ENCODE measurements at places on chromosomes 16 and 17.

DNA sequence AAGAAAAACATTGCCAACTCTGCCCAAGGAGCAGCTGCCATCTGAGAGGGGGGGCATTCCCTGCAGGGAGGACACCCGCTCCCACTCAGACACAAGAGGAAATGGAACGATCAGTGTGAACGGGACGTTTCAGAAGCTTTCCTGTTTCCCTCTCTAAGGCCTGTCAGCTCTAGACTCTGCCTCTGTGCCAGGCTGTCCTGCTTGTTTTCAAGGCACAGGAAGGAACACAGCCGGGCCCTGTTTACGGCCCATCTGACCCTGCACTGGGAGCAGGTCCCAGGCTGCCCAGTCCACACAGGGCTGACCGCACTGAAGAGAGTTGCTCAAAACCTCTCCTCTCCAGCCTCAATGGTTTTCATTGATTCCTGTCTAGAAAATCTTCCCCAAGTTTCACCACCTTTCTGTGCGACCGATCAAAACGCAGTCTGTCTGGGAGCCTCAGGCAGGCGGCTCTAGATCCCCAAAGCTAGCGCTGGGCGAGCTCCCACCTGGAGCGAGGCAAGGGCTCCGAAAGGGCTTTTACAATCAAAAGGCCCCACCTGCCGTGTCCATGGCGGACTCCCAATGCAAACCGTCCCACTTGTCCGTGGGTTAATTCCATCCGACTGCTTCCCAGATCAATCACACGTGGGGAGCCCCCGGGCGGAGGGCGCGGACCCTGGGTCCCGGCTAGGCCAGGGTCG, 1.5 kb downstream of the PIEZO1 start:
- DNase-seq = no peak

GRCh38 chr17:68705714-68706076, 104.5 kb upstream of the FAM20A start:
- no peak for DNase-seq

DNA sequence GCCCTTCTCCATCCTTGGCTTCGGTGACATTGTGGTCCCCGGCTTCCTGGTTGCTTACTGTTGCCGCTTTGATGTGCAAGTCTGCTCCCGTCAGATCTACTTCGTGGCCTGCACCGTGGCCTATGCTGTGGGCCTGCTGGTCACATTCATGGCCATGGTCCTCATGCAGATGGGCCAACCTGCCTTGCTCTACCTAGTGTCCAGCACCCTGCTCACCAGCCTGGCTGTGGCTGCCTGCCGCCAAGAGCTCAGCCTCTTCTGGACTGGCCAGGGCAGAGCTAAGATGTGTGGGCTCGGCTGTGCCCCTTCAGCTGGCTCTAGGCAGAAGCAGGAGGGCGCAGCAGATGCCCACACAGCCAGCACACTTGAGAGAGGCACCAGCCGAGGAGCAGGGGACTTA, 1.5 kb downstream of the SPPL2C start:
- DNase-seq = no peak

GRCh38 chr17:69858460-69858859, 216.6 kb upstream of the KCNJ16 start:
- DNase-seq = no peak

DNA sequence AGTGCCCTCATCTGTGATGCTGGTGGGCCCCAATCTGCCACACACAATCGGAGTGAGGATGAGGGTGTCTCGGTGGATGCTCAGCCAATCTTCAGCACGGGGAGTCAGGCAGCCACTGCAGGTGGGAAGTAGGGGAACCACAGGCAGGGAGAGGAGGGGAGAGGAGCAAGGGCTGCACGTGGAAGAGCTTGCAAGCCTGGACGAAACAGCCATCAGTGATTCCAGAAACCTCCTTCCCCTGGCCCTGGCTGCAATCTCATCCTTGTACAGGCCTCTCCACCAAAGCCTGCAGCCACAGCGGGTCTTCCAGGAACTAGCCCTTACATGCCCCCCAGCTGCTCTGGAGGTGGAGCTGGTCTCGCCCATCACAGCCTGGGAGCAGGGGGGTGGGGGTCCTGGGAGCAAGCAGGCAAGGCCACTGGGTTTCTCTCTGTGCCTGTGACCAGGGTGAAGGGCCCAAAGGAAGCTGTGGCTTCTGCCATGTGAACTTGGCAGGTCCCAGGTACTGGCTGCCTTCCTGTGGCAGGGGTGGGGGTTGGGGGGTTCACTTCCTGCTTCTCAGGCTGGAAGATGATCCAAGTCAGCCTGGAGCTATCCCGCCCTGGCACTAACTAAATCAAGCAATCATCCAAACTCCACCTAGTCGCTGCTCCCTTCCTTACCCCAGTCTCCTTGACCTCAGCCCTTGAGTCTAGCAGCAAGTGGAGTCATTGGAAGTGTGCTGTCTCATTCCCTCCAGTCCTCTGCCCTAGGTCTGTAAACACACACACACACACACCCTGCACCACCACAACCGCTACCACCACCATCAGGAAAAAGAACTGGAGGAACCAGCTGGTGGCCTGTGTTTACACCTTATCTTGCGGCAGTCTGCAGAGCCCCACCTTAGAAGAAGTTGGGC, 29.4 kb upstream of the MLKL start:
- no peak for DNase-seq

DNA sequence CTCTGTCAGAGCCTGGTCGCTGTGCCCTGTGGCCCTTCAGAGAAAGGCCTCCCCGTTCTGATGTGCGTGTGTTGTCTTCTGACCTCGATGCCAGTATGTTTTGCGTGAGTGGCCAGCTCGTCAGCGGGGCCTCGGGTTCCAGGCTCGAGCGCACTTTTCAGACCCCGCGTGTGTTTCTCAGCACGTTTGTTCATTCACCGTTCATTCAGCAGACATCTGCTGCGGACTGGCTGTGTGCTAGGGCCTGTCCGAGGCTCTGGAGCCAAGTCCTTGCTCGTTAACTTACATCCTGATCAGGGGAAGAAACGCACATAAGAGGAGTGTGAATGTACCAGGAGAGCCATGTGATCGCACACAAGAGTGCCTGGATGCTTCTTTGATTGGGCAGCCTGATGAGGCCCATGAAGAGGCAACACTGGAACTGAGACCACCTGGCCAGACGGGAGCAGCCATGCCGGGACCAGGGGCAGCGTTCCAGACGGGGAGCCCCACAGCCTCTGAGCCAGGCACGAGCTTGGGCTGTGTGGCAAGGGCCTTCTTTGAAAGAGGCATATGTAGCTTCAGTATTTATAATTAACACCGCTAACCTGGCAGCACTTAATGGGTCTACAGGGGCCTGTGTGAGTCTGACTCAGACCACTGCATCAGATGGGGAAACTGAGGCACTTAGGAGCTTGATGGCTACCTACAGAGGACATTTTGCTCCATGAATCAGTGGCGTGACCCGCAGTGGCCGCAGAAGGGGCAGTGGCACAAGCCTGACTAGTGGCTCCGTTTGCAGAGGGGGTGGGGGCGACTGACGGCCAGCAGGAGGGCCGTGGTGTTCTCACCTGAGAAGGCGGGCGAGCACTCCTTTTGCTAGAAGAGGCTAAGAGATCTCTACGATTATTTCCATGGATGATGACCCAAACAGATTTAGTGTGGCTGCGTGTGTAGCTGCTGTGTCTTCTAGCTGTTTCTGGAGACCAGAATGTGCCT, 187.9 kb upstream of the CHMP6 start:
- DNase-seq = no peak

- no peak for DNase-seq
These were observed 1.8 kb downstream of the ODF4 start for GRCh38 chr17:8341456-8341855.

- no peak for DNase-seq
These were observed 13.9 kb downstream of the DNAAF1 start for GRCh38 chr16:84159007-84159406.

- no peak for DNase-seq
These were observed 13.7 kb downstream of the MINK1 start for GRCh38 chr17:4846635-4847390.

DNA sequence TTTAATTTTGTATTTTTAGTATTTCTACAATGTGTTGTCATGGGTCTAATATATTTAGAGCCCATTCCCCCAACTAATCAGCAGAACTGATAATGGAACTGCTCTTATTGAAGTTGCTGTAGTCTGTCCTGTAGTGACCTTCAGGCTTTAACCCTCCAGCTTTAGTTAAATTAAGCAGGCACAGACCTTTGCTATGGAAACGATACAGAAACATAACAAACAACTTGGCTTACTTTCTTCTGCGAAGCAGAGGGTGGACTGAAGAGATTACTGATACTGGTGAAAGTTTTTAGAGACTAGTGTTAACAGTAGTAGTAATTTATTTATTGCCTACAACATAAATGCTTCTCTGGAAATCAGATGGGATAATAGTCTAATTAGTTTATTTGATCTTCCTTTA, 61.4 kb downstream of the NFATC3 start:
- DNase-seq = no peak

- DNase-seq = no peak
These were observed 7.0 kb downstream of the EFTUD2 start for GRCh38 chr17:44892250-44892649.

- DNase-seq = peak; percentile 85
These were observed 1.1 kb downstream of the ANKRD11 start for GRCh38 chr16:89489040-89489897.

GRCh38 chr16:2898831-2899563, 12.7 kb upstream of the FLYWCH1 start:
- no peak for DNase-seq

DNA sequence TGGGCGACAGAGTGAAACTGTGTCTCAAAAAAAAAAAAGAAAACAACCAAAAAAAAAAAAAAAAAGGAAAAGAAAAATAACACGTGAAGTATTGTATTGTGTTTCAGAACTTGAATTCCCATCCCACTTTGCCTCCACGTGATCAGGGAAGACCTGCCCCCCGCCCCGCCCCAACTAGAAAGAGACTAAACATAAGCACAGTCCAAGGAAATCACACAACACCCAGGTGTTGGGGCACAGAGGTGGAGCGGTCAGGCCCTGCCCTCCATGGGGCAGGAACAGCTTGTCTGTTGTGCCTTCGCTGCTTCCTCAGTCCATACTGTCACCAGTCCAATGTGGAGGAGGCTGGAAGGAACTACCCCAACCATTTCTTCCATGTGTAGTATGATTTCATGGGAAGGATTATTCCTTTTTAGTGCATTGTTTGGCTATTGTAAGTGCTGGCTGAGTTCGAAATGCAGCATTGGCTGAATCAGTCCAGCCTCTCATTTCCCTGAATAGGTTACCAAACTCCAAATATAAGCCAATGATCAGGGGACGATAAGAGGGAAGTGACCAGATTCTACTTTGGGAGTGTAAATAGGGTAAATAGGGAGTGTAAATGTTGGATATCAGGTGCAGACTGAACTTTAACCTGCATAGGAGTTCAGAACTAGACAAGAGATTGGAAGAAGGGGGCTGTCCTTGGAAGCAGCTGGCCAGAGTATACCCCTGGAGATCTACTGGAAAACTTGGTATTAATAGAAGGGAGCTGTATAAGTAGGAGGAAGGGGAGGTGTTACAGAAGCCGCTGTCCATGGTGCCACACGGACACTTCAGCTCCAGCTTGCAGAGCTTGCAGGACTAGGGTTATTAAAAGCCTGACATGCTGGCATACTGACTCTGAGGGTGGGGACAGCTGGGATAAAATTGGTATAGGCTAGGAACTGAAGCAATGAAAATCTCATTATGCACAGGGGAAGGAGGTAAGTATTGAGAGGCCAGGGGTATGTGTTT, 50.7 kb downstream of the TANGO6 start:
- DNase-seq = no peak

DNA sequence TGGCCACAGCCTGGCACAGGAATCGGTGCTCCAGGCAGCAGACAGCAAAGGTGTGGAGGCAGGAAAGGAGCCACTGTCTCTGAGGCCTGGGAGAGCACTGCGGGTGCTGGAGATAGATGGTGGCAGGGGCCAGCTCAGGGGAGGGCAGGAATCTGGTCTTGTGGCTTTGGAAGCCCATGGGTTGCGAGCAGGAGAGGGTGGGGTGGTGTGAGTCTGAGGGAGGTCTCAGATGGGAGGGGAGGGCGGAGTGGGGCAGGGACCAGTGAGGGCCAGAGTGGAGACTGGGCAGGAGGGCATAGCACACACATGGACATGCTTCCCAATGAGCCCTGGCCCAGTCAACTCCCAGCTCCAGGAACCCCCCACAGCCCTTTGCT, 70.1 kb downstream of the SREBF1 start:
- no peak for DNase-seq

DNA sequence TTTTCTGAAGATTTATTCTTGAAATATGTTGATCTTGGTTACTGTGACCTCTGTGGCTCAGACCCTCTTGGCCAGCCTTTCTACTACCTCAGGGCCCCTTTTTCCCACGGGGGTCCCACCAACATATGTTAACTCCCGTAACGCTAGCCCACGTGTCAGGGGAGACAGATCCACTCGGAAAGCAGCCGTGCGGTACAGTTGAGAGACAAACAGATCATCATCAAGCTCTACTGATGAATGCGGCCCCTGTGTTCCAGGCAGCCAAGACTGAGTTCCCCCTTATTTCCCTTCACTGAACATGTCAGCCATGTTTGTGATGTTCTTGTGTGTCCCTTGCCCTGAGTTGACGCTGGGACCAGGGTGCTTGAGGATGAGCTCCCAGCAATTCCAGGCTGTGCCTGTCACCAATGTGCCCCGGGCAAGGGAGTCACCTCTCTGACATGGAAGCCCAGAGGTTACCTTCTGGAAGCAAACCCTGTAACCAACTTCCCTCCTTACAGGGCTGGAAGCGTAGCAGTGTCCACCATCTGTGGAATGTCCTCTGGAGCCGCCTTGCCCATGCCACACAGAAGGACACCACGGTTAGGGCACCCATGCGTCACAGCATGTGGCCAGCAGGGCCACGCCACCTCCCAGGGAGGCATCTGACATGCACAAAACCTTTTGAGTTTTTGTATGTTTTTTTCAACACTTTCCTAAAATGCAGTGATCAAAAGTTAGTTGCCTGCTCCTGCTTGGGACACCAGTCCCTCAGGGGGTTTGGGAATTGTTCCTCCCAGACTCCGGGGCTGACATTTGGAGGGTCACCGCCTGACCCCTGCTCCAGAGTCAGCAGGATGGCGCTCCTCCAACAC, 193.7 kb upstream of the CHMP6 start:
- no peak for DNase-seq

DNA sequence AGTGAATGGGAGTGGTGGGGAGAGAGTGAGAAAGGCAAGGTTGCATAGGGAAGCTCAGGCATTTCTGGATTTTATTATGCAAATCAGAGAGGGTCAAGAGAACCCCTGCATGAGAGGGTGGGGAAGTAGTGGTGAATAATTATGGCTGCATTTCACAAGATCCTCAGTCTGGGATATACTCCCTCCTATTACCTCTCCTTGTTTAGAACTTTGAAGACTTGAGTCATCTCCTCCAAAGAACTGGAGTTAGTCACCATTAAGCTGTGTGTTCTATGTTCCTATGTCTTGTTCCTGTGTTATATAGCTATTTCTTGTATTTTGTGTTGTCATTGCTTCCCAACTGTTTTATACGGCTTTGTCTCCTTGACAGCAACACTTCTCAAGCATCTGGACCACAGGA, 18.4 kb downstream of the SOX9 start:
- no peak for DNase-seq

GRCh38 chr16:22312897-22313781, 15.9 kb downstream of the POLR3E start:
- DNase-seq = no peak
